ENCODE measurements at places on chromosomes 6 and 20.

GRCh38 chr6:150266963-150267685, 101.7 kb upstream of the IYD start:
- DNase-seq = no peak

DNA sequence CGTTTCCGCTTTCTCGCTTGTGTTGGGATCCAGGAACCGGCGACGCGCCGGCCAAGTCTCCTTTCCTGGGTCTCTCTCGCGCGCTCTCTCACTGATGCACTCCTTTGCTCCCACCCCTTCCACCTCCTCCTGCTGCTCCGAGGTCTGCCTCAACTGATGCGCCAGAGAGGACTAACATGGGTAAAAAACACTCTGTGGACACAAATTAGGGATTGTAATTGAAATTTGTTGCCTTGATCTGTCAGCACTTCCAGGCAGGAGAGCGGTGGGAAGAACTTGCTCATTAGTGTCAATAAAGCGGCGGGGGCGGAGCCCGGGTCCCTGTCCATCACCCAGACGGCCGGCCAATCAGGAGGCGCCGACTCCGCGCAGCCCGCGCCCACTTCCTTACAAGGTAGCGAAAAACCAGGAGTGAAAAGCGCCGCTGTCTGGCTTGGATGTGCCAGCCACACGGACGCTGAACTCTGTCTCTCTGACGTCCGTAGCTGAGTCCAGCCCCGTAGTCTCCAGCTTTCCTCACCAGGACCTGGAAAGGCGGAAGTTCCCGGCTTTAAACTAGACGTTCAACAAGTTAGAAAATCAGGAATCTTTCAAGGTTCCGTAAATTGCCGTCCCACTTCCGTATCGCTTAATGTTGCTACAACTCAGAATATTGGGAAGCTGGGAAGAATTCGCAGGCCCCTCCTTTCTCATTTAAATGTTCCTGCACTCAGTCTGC, at the start of gene TBX18:
TBX18 (minus strand) TSS at position 267 of the 718 bp plus-strand sequence. CDS start 417 bp downstream, outside the sequence.
- DNase-seq = no peak

DNA sequence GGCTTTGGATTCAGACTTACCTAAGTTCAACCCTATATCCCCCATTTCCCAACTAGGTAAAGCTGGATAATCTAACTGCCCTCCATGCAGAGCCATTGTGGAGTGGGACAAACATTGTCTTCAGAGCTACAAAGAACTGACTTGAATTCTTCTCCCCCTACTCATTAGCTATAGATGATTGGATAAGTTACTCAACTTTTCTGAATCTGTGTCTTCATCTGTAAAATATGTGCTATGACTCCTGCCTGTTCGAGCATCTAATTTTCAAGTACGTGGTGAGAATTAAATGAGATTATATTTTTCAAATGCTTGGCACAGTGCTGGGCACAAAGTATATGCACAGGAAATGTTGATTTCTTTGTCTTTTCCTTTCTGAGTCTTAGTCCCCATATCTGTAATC, 240.3 kb upstream of the TCF21 start:
- no peak for DNase-seq

DNA sequence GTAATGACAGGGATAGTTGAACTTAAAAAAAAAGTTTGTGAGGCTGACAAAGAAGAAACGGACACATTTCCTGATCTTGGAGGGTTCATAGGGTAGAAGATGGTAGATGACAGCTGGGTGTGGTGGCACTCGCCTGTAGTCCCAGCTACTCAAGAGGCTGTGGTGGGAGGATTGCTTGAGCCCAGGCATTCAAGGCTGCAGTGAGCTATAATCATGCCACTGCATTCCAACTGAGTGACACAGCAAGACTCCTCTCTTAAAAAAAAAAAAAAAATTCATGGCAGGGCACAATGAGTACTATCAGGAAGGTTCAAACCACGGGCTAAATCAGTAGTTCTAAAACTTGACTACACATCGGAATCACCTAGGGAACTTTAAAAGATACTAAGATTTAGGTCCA, 2.0 kb upstream of the MICA start:
- no peak for DNase-seq

DNA sequence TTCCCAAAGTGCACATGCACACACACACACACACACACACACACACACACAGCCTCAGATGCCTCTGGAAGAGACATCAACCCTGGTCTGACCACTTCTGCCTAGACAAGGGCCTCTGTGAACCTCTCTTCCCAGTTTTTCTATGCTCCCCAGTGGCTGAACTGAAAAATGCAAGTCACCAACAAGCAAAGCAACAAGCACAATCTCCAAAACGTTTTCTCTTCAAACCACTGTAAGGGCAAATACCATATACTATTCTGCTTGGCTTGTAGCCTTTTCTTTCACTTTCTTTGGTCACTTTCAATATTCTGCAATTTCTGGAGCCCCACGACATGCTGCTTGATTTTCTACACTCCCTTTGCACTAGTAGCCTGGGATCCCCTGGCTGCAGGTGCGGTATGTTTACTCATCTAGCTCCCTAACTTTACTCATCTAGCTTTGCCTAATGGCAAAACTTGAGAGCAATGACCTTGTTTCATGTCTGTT, 121.4 kb upstream of the DST start:
- no peak for DNase-seq

GRCh38 chr6:154986787-154987235, 8.3 kb upstream of the TIAM2 start:
- DNase-seq = no peak

- no peak for DNase-seq
Measured at GRCh38 chr6:90425161-90425641, 128.6 kb upstream of the BACH2 start.

DNA sequence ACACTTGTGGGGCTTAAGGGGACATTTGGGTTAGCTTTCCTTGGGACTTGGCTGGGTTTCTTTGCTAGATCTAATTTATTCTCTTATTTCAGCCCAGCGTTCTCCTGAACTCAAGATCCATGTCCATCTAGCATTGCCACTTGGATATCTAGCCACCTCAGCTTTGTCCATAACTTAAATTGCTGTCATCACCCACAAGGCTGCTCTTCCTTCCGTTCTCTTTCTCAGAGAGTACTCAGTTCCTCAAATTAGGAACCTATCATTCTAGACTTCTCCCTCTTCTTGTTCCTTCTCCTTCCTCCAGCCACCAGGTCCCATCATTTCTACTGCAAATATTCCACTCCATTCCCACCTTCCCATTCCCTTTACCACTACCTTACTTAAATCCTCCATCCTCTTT, 4.3 kb downstream of the SMIM26 start:
- DNase-seq = no peak

- no peak for DNase-seq
Measured at GRCh38 chr20:36040571-36040970, 72.2 kb downstream of the CNBD2 start.

DNA sequence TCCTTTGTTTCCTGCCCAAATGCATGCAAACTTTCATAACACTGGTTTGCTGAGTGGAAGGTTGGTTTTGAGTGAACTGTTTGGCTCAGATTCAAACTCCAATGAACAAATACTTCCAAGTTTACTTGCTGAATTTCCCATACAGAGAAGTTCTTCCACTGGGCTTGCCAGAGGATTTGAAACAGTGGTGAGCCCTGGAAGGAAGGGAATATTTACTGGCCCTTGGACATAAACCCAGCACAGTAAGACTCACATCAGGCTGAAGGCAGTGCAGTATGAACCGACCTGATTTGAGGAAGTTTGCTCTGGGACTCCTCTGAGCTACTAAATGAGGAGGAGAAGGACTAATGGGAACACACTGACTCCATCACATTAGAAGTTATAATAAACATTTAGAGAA, 3.8 kb downstream of the TRAF3IP2 start:
- DNase-seq = no peak

DNA sequence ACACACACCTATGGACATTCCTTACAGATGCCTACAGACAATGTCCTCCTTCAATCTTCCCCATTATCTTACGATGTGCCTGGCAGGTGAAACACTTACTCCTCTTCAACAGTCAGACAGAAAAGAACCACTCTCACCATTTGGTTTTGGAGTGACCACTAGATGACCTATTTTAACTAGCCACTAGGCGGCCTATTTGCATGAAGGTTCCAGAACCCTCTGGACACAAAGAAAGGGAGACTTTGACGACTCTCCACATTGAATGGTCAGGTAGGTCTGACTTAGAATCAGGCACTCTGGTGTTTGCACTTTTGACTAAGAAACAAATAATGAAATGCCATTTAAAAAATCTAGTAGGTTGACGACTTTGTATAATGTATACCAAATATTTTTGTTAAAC, 42.0 kb downstream of the PNLDC1 start:
- DNase-seq = no peak

DNA sequence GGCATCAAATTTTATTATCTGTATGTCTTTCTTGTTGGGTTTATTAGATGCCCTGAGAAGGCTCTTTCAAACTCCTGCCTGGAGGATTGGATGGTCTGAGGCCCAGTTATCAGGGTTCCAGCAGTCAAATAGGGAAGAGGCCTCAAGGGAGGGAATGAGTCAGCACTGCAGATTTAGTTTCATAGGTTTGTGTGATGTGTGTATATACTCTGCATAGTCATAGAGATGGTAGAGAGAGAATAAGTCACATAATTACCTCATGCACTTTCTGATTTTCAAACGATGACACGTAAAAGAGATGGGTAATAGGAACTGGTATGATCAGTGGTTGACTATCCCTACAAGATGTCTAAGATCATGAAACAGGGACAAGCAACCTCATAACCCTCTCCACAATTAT, 82.1 kb downstream of the ADAT2 start:
- no peak for DNase-seq

DNA sequence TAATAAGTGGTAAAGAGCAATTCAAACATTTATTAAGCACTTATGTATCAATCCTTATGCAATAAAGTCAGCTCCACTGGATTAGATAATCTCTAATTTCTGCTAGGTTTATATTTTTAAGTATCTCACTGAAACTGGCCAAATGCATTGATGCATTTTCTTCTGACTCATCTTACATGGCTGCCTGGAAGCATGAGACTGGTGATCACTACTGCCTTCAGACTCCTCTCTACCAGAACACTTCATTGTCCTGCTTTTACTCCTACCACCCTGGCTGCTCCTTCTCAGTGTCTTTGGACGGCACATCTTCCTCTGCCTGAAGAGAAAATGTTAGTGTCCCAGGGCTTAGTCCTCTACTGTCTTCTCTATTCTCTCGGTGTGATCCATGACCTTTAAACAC, 7.4 kb downstream of the CEP85L start:
- DNase-seq = no peak

DNA sequence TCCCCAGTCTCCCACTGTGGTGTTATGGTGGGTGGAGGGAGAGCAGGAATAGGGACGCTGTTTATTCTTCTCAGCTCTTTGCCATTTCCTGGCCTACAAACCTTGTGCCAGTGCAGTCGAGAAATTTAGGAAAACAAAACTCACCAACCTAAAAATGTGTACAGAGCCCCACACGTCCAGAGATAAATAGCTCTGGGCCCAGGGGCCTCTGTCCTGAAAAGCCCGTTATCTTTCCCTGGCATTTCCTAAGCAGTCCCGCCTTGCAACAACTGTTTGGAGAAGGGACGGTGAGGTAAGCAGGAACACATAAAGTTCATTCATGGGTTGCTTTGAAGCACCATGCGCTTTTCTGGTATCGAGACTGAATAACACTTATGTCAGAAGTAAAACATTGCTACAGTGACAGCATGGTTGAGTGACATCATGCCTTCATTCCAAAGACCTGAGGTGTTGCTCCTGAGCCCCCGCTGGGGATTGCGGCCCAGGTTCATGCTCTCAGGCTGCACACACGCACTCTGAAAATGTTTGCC, 80.1 kb upstream of the NXT1 start:
- no peak for DNase-seq

DNA sequence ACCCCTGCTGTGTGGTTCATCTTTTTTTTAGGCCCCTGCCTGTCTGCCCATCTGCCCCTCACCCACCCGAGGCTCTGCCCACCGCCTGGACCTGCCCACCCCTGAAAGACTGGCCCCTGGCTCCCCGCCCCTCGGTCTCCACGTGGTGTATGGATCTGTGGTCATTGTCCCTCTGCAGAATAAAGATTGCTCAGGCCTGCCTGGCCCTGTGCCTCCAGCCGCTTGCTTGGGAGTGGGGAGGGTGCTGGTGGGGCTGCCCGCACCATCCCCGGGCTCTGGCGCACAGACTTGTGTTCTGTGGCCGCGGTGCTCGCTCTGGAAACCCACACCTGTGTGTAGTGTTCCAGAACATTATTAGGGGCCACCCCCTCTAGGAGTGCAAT, 1.6 kb downstream of the MAP1LC3A start:
- DNase-seq = no peak

GRCh38 chr6:32974016-32974333, 5.6 kb downstream of the BRD2 start:
- no peak for DNase-seq

DNA sequence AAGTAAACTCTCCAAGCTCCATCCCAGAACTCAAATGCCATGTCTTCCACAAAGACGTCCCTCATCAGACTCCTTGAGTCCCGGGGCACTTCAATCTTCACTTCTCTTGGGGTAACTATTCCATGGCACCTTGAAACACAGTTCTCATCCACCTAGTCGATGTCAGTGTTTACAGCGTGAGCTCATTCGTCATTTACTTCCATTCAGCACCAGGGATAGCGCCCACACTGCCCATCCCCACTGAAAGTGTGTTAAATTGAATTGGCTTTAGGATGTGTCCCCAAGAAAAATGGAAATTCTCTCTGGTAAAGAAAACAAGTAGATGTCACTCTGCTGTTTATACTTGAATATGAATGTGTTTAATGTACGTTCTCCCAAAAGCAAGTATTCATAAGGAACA, 31.3 kb downstream of the KCNK15 start:
- no peak for DNase-seq

- DNase-seq = no peak
Measured at GRCh38 chr6:165686596-165687365, 23.7 kb upstream of the PDE10A start.

DNA sequence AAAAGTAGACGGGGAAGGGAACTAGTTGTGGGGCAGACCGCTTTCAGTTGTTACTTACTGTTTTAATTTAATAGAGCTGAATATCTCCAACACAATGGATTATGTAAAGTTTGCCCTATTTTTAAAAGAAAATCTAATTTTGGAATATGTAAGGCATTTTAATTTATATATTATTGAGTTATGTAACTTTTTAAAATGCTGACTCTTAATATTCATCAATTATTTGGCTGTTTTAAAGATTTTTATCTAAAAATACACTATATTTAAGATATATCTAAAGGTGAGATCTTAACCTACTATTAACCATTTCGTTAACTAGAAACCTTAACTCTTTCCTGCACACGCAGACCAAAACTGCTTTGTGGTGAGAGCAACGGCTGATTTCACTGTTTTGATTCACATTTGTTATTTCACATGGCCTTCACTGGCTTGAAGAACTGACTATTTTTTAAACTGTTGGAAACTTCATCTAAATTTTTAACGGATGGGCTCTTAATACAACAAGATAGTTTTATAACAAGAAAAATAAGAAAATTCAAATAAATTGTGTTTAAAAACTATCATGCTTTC, 87.9 kb downstream of the HUS1B start:
- no peak for DNase-seq

DNA sequence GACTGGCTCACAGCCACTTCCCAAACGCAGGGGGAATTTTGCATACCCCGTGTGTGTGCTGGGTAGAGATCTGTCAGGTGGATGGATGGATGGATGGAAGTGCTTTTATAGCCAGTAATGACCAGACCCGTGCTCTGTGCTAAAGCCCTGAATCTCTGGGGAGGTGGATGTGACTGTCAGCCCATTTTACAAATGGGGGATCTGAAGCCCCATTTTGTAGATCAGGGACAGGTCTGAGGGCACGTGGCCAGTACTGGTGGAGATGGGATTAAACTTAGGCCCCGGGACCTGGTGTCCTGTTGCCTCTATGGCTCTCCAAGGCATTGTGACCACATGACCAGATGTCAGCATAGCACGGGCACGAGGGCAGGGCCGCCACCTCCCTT, 38.2 kb upstream of the ZBP1 start:
- DNase-seq = no peak

GRCh38 chr6:70086806-70087205, 216.1 kb downstream of the COL9A1 start:
- no peak for DNase-seq
